Substantia nigra (tissue), 51 donors: ENCODE measurements at places on chromosomes 3 and 15.
A peak's percentile ranks its signal among the peaks of the same experiment; 100 is the strongest.

DNA sequence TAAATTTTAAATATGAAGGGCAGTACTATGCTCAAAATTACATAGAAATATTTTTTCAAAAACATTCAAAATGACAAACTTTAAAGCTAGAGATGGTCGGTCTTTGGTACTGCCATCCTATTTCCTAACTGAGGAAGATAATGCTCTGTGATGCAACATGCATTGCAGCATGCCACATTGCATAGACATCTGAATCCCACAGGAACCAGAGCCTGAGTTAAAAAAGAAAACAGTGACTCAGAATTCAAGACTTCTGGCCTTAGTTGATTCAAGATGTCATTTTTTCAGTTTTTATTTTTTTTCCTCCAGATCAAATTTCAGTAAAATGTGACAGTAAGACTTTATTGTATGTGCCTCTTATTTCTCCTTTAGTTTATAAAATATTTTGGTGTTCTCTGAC is 33.1 kb downstream of the TP63 start:
- no peak for DNase-seq

DNA sequence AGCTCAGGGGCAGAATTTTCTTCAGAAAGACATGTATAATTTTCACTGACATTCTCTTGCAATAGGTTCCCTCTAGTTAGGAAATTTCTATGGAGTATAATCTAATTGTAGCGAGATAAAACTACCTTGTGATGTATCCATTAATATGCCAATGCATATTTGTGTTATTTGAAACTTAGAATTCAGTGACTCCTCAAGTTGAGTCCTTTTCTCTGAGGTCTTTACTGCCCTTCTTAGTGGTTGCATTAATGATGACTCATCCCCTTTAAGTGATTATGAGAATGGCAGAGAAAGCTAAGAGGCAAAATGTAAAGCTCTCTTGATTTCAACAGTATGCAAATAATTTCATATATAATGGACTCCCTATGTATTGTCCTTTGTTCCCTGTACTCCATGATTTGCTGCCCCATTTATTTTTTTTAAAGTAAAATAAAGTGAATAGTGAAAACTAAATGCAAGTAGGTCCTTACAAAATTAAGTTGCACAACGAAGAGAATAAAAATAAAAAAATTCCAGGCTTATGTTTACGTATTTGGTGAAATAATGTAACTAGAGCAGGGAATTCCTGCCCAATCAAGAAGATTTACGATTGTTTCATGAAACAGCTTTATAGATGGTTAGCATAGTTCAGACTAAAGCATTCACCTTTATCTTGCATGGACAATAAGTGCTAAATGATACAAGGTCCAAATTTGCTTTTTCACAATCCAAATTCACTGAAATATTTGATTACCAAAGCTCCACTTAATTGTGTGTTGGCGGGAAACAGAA is 78.1 kb downstream of the ZPLD1 start:
- no peak for DNase-seq

DNA sequence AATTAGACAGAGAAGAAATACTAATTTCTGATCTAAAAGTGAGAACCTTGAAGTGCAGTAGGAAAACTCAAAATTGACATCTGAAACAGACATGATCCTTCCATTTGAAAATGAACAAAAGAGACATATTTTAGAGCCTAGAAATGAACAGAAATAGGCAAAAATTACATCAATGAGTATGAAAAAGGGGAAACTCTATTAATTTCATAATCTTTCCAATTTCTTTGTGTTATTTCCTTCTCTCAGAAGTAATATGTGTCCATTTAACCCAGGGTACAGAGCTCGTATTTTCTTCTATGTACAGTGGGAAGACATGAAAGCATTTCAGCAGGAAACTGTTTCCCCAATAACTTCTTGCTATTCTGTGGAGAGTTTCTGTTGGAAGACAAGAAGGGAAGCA is 263.1 kb downstream of the CGGBP1 start:
- DNase-seq, result no peak

DNA sequence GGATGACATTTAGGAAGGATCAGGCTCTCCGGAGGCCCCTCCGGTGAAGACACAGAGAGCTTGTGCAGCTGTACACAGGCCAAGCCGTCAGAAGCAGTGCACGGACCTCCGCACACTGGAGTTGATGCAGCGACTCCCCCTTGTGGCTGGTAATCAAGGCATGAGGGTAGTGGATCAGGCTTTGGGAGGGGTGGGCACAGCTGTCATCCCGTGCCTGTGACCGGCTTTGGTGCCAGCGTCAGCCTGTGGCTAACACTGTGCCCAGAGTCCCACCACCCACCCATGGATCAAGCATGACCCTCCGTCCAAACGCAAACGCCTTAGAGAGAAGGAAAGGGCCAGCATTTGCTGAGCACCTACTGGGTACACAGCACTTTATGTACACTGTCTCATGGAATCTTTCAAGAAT is 8.2 kb upstream of the GRIP2 start:
- DNase-seq, result peak; percentile 36

DNA sequence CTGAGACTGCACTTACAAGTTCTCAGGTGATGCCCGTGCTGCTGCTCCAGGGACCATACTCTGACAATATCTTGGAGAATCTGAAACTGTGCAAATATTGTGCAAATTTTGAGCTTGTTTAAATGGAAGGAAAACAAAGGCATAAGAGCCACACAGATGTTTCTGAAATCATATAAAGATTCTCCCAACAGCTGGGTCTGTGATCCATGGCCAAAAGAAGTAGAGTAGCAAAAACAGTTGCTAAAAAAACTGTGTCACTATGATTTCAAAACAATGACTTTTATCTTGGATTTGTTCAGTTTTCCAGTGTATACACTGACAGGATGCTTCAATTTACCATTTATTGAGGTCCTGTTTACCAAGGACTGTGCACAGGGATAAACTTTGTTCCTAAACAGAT is 25.3 kb downstream of the NPTN start:
- DNase-seq, result no peak

DNA sequence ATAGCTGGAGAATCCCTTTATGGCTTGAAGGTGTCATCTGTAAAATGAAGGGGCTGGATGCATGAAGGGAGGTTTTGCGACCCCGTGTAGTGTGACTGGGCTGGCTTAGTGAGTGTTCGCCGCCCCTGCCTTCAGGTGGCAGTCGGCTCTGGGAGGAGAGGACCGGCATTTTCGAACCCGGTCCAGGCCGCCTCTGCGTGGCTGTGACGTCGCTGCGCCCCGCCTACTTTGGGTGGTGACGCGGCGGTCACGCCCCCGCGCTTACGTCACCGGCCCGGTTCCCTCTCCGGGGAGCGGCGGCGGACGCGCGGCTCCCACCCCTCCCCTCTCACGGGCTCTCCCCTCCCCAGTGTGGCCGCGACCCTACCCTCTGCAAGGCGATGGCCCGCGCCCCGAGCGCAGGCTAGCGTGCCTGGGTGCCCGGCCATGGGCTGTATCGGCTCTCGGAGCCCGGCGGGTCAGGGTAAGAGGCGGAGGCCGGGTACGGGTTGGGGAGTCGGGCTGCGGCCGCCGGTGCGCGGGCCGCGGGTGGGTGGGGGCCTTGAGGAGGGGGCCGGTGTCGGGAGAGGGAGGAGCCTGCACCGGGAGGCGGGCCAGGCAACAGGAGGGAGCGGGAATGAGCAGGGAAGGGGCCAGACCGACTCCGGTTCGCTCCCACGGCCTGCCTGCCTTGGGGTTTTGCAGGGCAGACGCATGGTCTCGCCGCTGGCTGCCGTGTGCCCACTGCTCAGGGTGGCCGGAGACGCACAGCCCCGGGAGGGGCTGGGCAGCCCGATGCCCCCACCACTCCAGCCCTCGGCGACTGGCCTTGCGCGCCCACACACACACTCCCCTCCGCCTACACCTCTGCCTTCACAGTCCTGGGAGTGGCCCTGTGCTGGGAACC is 1.5 kb upstream of the FAM131A start:
- peak; percentile 91 for DNase-seq

DNA sequence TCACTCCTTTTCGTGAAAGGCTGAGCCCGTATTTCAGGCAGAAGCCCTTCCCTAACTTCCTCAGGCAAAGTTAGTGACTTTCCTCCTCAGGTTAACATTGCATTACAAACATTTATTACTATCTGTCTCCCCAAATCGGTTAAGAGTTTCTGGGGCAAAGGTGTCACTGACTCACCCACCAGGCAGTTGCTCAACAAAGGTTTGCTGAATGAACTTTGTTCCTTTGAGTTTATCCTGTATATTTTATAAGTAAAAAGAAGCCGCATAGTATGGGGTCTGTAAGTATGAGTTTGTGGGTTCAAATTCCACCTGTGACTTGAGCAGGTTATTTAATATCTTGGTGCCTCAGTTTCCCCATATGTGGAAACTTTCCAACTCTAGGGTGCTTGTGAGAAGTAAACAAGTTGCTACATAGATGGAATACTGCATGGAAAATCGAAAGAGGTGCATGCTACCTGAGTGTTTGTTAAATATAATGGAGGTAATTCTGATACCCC is 177.7 kb downstream of the THRB start:
- DNase-seq, result no peak

DNA sequence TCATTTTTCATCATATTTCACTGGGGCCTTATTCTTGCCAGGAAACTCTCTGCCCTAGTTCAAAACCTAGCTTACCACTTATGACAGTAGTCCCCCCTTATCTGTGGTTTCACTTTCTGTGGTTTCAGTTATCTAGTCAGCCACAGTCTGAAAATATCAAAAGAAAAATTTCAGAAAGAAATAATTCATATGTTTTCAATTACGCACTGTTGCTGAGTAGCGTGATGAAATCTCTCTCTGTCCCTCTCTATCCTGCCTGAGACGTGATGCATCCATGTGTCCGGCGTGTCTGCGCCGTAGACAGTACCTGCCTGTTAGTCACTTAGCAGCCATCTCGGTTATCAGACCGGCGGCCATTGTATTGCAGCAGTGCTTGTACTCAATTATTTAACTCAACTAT is 369.9 kb upstream of the MCTP2 start:
- no peak for DNase-seq

GRCh38 chr3:25354071-25354470 is 74.0 kb upstream of the RARB start:
- no peak for DNase-seq

DNA sequence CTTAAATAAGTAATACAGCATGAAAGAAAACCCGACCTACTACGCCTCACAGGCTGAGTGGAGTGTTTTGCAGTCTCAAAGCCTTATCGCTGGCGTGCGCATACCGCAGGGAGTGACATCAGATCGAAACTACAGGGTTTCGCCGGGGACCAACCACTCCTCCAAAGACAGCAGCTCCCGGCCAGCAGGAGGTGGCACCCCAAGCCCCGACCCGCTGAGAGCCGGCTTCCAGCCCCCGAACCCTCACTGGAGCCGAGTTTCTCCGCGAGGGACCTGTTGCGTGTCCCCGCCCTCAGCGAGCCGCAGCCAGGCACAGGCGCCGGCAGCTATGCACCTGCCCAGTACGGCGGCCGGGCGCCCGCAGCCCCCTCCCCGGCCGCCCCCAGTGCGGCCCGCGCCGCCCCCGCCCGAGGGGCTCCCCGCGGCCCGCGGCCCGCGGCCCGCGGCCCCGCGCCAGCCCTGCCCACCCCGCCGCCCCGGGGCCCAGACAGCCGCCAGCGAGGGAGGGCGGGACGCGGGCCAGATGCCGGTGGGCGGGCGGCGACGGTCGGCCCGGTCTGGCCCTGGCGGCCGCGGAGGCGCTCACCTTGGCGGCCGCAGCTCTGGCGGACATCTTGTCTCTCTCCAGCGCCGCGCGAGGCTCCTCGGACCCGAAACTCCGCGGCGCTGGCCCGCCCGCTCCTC is 710 bp downstream of the TJP1 start:
- peak; percentile 47 for DNase-seq

DNA sequence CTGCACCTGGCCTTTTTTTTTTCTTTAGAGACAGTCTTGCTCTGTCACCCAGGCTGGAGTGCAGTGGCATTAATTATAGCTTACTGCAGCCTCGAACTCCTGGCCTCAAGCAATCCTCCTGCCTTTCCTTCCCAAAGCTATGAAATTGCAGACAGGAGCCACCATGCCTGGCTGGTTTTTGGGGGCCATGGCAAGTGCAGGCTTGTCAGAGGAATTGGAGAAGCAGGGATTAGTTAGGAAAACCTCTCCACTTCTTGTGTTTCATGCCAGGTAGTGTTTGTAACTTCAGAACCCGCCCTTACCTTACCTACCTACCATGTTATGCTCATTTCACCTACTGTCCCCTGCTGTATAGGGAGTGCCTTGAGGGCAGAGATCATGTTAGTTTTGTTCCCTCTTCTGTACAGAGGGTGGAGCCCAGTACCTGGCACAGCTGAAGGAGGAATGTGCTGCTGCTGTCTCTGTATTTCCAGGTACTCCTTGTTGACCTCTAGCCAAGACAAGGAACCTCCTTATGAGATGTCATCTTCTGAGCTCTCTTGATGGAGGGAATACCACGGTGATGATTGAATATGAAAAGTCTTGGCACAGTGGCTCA is 43.8 kb downstream of the TRAK1 start:
- no peak for DNase-seq

- DNase-seq, result no peak
Observed at GRCh38 chr3:46959161-46959511, 17.4 kb downstream of the CCDC12 start.

DNA sequence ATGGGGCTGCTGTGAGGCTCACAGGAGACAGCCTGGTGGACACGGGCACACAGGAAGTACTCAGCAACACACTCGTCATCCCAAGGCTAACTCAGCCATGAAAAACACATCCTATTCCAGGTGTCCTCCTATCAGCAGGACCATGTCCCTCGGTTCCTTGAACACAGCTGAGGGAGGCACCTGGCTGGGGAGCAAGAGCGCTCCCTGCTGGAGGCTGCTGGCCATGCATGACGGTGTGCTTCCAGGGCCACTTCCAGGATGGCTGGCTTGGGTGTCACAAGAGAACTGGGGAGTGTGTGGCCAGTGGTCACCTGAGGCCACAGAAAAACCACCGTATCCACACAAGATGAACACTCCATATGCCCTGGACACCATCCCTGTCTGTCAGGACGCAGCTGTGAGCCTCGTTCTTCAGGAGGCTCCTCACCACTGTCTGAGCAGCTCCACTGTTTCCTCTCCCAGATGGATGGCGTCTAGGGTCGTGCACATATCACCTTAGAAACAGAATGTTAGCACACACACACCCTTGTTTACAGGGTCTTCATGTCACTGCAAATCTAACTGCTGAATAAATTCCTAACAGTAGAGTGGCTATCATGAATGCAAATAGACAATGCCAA is 31.0 kb downstream of the POC1A start:
- peak; percentile 82 for DNase-seq

GRCh38 chr15:69712991-69713390 is 260.4 kb downstream of the RPLP1 start:
- no peak for DNase-seq

DNA sequence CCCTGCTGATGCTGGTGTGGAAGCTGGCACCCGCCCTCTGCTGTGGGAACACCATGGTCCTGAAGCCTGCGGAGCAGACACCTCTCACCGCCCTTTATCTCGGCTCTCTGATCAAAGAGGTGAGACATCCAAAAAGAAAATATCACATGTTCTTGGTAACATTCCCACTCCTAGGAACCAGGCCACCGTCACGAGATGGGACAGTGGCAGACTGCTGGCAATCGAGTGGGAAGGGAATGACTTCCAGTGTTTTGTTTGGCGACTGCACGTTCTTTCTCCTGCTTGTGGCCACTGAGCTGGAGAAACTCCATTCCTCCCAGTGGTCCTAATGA is 14.3 kb downstream of the ALDH1A3 start:
- DNase-seq, result no peak
